ENCODE measurements at places on chromosomes 4 and X.

DNA sequence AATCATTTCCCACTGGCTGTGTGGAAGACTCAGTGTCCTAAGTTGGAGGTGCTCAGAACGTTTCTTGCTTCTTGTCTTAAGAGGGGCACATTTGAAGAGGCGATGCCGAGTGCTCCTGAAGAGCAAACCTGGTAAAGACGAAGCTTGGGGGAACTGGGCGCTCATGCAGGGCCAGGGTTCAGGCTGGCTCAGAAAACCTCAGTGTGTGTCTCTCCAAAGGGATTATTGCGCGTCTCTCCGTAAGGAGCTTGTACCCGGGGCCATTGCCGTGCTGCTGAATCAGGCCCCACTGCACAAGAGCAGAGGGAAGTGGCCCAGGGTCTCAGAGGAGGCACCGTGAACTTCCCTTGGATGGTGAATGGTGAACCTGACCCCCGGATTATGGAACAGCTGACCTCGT is 44.4 kb downstream of the PSAPL1 start:
- no peaks in the 10 kb centered on the region for H3K36me3 ChIP-seq
- H3K27me3 ChIP-seq: no peaks in the 10 kb centered on the region
- H3K27ac ChIP-seq: no peak overlapping the region
- no peaks in the 10 kb centered on the region for H3K4me1 ChIP-seq

DNA sequence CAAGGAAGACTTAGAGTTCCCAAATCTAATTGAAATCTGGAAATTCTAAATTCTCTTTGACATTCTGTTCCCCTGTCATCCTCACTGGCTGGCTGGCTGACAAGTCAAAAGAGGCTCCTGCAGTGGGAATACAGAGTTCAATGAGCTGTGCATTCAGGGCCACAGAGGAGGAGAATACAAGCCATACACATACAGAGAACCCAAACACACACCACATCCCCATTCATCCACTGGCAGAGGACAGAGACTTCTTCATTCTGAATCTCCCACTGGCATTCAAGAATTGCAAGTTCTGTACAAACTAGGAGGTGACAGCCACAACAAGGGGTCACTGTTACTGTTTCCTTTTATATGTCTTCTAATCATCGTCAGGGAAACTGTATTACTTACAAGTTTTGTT is 49.7 kb downstream of the SAT1 start:
- no peak for DNase-seq
- no peak overlapping the region for H3K27ac ChIP-seq

- DNase-seq: no peak
- H3K27me3 ChIP-seq: no peaks in the 10 kb centered on the region
- H3K36me3 ChIP-seq: no peaks in the 10 kb centered on the region
- H3K27ac ChIP-seq: no peak overlapping the region
Observed at GRCh38 chr4:140254651-140255299, 100.8 kb upstream of the MAML3 start.

GRCh38 chr4:119080721-119081541 is 54.7 kb upstream of the MYOZ2 start:
- H3K36me3 ChIP-seq: no peaks in the 10 kb centered on the region
- DNase-seq: no peak
- no peaks in the 10 kb centered on the region for H3K4me1 ChIP-seq
- H3K4me3 ChIP-seq: no peak overlapping the region
- no peaks in the 10 kb centered on the region for H3K27me3 ChIP-seq

GRCh38 chrX:66018585-66019309 is 21.1 kb downstream of the VSIG4 start:
- H3K27ac ChIP-seq: no peak overlapping the region
- H3K4me3 ChIP-seq: no peak overlapping the region
- no peak for DNase-seq
- H3K4me1 ChIP-seq: peaks cover 2% of the 10 kb centered on the region

DNA sequence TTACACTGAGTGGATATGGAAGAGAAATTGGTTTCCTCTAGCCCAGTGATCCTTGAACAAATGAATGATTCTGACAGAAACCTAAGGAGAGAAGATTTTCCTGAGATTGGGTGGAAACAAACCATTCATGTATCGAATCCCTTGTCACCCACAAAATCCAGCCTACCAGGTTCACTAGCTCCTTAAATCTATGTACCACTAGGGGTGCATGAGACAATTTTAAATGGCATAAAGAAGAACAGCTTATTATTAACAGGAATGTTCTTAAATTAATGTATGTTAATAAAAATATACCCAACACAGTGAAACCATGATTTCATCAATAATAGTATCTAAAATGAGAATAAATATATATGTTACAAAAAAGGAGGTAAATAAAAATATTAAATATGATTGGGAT is 118.4 kb upstream of the LNX1 start:
- H3K27ac ChIP-seq: no peak overlapping the region
- 0 out of 2 replicates have a peak, but pooled peaks cover 1% of the 10 kb centered on the region for H3K4me1 ChIP-seq
- no peak for DNase-seq
- no peaks in the 10 kb centered on the region for H3K27me3 ChIP-seq
- H3K36me3 ChIP-seq: no peaks in the 10 kb centered on the region

GRCh38 chr4:14188214-14188613 is 560.7 kb upstream of the BOD1L1 start:
- H3K4me1 ChIP-seq: 0 out of 2 replicates have a peak, but pooled peaks cover 2% of the 10 kb centered on the region
- no peaks in the 10 kb centered on the region for H3K36me3 ChIP-seq
- no peak overlapping the region for H3K4me3 ChIP-seq
- DNase-seq: no peak

GRCh38 chrX:31199056-31199839 is 127.4 kb upstream of the FTHL17 start:
- no peaks in the 10 kb centered on the region for H3K36me3 ChIP-seq
- no peak for DNase-seq
- H3K4me3 ChIP-seq: no peak overlapping the region
- H3K4me1 ChIP-seq: no peaks in the 10 kb centered on the region

DNA sequence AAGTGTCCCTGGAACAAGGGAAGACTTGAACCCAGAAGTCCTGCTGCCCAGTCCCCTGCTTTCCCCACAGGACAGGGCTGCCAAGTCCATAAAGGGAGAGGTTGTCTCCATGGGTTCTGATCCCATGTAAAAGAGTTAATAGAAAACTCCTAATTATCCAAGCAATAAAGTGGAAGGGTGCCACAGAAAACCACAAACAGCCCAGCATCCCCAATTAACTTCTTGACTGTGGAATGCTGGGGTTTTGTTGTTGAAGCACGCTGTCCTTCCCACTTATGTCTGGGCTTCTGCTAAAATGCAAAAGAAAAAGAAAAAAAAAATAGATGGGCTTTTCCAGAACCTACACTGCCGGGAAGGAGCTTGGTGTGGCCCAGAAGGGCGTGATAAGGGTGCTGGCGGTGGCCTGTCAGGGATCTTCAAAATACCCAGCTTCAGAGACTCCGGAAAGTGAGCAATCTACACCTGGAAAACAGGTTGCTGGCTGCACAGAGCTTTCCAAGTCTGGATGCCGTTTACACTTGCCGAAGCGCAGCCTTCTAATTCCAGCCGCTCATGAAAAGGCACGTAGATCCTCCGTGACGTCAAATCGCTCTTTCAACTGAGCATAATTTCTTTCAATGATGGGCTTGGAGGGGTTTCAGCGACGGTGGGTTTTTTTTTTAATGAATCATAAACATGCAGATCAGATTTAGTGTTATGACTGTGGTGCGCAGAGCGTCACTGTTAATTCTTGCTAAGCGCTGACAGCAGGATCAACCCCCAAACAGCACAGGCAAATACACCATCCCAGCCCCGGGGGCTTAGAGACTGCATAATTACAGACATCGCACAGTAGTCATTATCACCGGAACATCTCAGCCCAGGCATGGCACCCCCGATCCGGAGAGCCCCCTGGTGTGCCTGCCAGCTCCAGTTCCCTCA is 197.6 kb downstream of the BCOR start:
- H3K27ac ChIP-seq: no peak overlapping the region
- H3K4me1 ChIP-seq: peaks cover 7% of the 10 kb centered on the region
- DNase-seq: no peak
- no peak overlapping the region for H3K4me3 ChIP-seq
- no peaks in the 10 kb centered on the region for H3K36me3 ChIP-seq

Measured in iPS DF 6.9 (cell line).